ENCODE measurements at places on chromosomes 4 and X.

DNA sequence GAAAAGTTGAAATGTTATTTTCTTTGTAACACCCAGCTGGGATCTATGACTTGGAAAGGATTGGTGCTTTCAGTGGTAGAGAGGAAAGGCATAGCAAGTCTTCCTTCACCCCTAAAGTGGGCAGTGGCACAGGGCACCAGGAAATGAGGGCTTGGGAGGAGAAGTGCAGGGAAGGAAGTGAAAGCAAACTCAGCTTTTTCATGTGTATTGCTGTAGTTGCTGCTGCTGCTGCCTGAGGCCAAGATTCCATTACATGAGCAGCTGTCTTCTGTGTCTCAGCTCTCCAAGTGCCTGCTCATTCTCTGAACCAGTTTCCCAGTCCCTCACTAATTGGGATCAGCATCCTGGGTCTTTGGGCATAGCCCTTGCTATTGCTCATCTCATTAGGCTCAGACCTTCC lies 2.6 kb downstream of the HCCS start:
- no peak for DNase-seq

DNA sequence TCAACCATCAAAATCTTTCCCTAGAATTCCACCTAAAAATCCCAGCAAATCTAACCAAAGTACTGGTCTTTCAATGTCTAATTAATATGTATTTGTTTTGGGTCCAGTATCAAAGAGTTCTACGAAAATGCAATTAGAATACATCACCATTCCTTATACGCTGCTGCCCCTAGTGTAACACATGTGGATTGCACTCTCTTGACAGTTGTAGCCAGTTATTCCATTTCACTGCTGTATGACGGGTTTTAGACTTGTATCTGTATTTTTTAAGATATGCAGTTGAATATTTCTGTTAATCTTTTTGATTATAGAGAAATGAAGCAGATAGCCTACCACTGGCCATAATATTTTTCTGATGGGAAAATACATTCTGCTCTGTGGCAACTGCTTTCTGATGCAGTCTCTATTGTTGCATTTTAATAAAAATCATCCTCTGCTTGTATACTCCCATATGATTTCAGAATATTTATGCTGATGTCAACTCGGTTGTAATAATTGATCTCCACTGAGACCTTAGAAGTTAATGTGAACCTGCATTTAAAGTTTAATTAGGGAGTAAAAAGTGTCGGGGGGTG lies 17.1 kb upstream of the PAGE2B start:
- DNase-seq, result peak; percentile 18

- no peak for DNase-seq
These were observed 105.6 kb downstream of the DKK2 start for GRCh38 chr4:106930522-106930921.

DNA sequence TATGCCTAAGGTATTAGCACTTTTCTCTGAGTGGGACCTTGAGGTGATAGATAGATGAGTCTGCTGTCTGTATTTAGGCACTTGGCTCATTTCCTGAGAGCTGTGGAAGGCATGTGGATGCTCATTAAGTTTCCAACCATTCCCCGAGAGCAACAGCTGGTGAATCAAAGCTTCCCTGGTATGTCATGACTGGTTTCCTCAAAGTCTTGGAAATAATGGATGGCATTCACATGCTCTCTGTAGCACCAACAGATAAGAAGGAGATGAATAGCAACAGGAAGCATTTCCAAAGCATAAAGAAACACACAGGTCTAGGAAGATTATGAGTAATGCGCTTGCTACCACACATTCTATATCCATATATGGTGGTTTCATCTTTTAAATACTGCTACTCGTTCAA lies 118.3 kb upstream of the ETNPPL start:
- no peak for DNase-seq

- DNase-seq, result peak; percentile 18
These were observed 34.4 kb downstream of the ARHGEF38 start for GRCh38 chr4:105586638-105587328.

DNA sequence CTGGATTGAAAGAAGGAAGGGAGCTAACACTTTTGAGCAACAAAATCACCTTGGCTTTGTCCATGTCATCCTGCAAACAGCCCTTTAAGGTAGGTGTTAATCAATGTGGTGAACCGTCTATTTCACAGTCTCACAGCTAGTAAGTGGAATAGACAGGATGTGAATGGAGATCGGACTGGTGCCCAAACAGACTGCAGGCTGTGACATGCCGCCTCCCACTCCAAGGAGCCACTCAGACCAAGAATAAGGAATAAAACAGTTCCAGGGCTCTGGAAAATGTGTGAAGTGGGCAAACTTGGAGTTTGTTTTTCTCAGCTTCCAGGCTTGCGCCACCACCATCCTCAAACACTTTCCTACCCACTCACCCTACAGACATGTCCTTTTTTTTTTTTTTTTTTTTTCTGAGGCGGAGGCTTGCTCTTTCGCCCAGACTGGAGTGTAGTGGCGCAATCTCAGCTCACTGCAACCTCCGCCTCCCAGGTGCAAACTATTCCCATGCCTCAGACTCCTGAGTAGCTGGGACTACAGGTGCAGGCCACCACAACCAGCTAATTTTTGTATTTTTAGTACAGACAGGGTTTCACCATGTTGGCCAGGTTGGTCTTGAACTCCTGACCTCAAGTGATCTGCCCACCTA lies 57.7 kb upstream of the SEC24B start:
- no peak for DNase-seq

DNA sequence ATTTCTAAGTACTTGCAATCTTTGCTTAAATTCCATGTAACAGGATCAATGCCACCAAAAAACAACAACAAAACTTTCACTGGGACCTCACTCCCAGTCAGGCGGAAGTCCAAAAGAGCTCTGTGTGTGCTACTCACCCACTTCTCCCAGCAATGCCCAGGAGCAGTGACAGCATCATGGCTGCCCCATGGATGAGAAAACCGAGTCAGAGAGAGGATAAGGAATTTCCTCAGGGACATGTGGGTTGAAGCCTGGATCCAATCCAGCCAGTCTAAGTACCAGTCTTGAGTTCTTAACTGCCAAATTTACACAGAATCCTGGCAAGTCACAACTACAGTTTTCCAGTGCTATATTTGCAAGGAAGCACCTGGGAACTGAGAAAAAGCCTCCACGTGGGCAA lies 64.5 kb downstream of the STX18 start:
- DNase-seq, result no peak

DNA sequence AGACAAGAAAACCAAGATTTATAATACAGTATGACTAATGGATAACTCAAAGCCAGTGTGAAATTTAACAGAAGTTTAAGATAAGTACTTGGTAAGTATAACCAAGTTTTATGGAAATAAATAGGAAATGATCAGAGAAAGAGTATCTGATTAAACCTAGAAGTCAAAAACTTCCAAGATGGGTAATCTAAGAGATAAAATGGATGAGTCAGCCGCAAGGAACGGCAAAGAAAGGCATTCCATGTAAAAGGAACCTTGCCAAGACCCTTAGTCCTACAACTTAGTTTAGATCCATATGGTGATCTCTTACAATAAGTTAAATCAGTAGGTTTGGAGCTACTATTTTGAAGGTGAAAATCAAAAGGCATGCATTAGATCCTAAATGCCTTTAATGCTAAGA lies 34.8 kb downstream of the LIN54 start:
- no peak for DNase-seq

DNA sequence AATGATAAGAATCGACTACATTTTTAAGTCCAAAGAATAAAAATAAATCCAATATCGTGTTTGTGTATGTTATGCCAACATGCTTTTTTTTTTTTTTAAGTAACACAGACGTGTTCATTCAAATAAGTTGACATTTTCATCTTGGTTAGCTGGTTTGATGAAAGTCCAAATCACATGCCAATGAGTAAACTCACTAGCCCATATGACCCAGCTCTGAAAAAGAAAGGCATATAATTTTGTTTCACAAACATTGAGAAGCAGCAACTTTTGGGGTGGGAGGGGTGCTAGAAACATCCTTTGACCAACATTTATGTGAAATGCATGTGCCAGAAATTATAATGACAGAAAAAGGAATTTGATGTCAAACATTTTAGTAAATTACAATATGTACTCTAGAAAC lies 61.6 kb upstream of the SPP1 start:
- no peak for DNase-seq

DNA sequence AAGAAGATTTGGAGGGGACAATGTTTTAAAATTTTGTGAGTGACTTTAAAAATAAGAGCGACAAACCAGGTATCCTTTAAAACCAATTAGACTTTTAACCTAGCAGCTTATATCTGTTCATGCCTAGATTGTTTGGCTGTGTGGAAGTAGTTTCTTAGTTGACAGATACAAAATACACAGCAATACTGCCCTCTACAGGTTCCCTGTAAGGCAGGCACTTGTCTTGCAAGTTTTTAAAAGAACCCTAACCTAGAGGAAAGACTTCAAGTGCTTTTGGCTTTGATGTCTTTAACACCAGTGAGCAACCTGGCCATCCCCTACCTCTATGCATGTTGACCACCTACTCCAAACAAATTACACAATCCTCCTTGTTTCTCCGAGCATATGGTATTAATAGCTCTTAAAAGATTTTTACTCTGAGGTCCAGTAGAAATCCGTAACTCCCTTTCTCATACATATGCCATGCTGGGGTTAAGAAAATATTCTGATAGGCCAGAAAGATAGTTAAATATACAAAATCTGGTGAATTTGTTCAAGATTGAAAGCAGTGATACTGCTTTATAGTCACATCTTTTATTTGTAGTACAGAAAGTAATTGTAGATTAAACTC lies 273.0 kb downstream of the ARHGAP24 start:
- peak; percentile 80 for DNase-seq

DNA sequence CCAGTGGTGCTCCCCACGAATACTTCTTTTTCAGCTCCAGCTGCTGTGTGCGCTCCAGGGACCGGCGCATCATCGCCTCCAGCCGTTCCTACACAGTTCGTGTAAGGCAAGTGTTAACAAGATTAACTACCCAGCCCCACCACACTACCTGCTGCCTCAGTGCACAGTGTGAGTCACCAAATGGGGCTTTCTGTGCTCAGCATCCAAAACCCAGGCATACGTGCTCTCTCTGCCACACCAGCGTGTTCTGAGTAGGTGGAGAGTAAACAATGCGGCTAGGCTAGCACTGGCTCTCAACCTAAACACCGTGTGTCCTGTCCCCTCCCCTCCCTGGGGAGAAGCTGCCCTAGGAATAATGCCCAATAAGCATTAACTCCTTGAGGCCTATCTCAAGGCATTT lies 60.0 kb downstream of the MAP7D2 start:
- no peak for DNase-seq

- no peak for DNase-seq
These were observed 29.3 kb downstream of the FAM114A1 start for GRCh38 chr4:38896940-38897339.

- no peak for DNase-seq
These were observed 148.1 kb upstream of the GATB start for GRCh38 chr4:151908734-151909497.

- DNase-seq, result no peak
These were observed 104.1 kb downstream of the PHF8 start for GRCh38 chrX:53940180-53940579.

DNA sequence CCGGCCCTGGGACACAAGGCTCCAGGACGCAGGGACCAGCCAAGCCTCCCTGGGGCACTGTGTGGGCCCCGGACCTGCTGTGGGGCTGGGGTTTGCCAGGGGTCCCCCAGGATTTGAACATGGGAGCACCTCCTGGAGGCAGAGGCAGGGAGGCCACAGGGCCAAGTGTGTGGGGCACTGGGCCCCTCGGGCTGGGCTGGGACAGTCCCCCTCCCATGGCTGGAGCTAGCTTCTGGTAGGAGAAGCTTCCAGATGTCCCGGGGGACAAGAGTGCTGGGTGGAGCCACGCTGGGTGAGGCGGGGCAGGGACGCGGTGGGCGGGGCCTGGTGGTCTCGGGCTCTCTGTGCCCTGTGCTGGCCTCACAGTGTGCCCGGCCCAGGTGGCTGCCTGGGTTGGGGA lies 18.6 kb downstream of the FGFRL1 start:
- no peak for DNase-seq

DNA sequence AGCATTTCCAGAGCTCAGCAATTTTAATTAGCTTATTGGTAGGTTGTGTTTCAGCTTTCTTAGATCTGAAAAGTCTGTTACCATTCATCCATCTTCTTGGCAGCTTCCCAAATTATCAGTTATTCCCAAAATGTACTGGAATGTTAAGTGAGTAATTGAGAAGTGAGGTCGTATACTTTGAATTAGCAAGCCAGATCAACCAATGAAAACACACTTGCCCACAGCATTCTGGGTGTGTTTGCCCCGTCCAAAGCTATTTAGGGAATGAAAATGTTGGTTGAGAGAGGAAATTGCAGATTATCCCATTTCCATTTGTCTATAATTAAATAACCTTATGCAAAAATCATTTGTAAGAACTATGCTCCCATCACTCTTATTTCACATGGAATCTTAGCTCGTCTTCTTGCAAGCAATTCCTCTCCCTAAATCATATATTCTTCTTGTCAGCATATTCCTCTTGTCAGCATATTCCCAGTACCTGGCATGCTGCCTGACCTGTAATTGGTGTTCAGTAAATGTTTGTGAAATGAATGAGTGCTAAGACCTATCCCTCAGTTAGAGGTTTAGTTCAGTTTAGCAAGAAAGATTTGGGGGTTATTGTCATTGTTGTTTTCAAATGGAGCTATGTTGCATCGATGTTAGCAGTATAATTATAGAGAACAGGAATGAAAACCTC lies 23.3 kb upstream of the ANTXR2 start:
- DNase-seq, result no peak

- DNase-seq, result no peak
These were observed 50.5 kb downstream of the CXCL1 start for GRCh38 chr4:73919691-73920090.

GRCh38 chrX:153928846-153929245 lies 2.8 kb upstream of the ARHGAP4 start:
- DNase-seq, result no peak

DNA sequence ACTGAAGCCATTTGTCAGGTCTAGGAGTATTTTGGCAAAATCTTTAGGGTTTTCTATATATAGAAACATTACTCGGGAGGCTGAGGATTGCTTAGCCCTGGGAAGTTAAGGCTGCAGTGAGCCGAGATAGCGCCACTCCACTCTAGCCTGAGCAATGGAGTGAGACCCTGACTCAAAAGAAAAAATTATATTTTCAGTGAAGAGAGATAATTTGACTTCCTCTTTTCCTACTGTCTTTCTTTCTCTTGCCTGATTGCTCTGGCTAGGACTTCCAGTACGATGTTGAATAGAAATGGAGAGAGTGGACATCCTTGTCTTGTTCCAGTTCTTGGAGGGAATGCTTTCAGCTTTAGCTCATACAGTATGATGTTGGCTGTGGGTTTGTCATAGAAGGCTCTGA lies 44.4 kb downstream of the UCHL1 start:
- DNase-seq, result no peak

- DNase-seq, result no peak
These were observed 13.0 kb downstream of the NSDHL start for GRCh38 chrX:152843852-152844251.

Measured in putamen (tissue), 1 donor.